GF-D8 (cell line): ENCODE measurements at places on chromosomes 13 and 19.

- DNase-seq: no peak
Observed at GRCh38 chr19:10206226-10206885, 11.6 kb upstream of the DNMT1 start.

DNA sequence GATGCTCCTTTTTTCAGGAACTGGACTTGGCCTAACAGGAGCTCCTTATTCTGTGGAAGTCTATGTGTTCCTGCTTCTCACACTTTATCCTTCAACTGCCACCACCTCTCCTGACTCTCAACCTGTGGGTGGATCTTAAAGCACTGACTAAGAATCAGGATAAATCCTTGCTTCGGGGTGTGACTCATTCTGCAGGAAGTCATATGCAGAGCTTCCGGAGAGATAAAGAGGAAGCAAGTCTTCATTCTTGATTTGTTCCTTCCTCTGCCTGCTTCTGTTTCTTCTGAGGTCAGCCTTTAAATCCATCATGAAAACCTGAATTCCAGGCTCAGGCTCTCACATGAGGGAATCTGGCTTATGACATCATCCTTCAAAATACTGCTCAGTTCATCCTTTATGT, 137.1 kb upstream of the ATXN8OS start:
- no peak for DNase-seq

DNA sequence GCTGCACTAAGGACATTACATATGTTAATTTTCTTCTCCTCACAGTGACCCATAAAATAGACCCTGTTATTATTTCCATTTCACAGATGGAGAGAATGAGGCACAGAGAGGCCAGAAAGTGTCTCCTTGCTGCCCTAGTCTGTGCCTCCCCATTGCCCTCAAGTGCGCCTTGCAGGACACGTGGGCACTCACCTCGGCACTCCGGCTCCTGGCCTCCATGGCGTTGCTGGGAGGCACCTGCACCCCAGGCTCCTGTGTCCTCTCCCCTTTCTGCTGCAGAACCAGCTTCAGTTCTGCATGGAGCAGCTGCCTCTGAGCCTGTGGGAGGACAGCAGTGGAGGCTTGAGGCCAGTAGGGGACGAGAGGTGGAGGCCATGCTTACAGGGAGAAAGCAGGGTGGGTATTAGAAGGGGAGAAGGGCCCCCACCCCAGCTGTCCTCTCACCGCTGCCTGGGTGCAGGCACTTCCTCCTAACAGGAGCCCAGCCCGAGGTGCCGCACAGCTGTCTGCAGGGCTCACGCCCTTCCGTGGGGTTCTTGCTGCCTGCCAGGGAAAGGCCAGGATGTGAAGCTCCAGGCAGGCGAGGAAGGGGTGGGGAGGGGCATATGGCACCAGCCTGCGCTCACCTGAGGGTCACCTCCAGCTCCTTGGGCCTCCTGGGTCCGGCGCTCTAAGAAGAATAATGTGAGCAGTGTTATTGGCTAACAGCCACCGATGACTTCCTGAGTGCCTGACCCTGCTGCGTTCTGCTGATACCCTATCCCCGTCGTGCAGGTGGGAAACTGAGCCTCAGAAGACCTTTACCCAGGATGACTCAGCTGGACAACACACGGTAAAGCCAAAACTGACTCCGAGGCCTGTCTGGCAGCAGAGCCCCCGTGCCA, 5.2 kb downstream of the PRX start:
- peak; percentile 4 for DNase-seq

DNA sequence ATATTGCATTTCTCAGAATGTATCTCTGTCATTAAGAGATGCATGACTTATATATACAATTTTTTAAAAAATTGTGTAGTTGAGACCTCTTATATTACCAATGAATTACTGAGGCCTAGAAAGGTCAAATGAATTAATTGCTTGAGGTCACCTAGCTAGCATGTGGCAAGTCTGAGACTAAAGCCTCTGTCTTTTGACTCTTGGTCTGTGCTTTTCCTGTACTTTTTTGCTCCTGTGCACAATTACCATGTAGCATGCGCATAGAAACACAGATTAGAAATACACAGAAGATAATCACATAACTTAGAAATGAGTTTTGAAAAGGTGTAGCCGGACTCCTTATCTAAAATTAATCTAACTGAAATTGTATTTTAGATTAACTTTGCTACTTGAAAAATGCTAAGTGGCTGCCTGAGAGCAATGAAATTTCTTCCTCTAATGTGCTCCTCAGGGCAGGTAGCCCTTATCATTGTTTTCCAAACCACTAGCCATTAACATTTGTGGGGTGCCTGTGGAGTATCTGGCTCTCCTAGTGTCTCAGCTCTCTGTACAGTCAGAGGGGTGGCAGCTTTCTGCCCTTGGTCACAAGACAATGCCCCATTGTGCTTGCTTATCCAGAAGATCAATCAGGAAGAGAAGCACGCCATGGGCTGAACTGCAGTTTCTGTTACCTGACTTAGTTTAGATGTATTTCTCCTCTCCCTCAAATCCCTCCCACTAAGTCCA, 119.6 kb downstream of the RFC3 start:
- no peak for DNase-seq

DNA sequence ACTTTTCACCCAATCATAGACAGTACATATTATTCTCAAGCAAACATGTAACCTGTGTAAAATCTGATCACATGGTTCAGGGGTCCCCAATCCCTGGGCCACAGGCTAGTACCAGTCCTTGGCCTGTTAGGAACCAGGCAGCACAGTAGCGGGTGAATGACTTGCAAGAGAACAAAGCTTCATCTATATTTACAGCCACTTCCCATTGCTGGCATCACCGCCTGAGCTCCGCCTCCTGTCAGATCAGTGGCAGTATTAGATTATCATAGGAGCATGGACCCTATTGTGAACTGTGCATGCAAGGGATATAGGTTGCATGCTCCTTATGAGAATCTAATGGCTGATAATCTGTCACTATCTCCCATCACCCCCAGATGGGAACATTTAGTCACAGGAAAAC, 133.1 kb downstream of the MAB21L1 start:
- DNase-seq: no peak

GRCh38 chr19:389255-389934, 19.6 kb downstream of the C2CD4C start:
- DNase-seq: no peak

GRCh38 chr13:36862002-36862685, 43.1 kb downstream of the RFXAP start:
- no peak for DNase-seq

DNA sequence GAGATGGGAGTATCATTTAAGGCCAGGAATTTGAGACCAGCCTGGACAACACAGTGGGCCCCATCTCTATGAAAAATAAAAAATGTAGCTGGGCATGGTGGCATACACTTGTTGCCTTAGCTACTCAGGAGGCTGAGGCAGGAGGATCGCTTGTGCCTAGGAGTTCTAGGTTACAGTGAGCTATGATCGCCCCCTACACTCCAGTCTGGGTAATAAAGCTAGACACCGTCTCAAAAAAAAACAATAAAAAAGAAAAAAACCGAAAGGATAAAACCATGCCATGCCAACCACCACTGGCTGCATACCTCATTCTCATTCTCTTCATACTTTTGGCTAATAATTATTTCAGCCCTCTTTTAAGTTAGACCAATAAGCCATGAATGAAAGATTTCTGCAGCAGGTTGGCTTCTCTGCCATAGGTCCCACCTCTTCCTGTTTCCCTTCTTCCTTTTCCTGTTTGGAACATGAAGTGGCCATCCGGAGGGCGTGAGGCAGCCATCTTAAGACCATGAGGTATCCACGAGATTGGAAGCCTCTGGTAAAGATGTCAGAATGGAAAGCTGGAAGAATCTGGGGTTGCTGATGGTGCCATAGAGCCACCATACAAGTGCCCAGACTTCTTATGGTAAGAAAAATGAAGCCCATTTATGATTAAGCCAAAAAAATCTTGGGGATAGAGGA, 171.3 kb downstream of the CACNA1A start:
- DNase-seq: no peak

DNA sequence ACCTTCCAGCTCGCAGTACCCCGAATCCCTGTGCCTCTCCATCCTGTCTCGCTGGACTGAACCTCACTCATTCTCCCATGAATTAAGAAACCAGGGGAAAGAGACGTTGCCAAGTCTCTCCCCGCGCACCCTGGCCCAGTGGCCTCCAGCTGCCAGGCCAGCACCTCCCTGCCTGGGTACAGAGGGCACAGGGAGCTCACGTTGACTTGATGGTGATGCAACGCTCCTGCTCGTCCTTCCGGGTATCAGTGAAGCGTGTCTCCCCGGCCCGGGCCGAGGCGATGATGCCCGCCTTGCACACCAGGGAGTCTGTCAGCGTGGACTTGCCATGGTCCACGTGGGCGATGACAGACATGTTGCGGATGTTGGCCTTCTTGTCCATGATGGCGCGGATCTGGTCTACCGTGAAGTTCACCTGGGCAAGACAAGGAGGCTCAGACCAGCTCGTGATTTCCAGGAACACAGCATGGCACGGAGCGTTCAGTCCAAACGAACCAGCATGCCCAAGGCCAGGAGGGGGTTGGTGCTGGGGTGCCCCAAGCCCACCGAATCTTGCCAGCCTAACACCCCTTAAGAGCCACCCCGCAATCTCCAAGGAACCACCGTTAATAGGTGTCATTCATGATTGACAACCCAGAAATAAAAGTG, 1.2 kb downstream of the EEF2 start:
- DNase-seq: peak; percentile 17

DNA sequence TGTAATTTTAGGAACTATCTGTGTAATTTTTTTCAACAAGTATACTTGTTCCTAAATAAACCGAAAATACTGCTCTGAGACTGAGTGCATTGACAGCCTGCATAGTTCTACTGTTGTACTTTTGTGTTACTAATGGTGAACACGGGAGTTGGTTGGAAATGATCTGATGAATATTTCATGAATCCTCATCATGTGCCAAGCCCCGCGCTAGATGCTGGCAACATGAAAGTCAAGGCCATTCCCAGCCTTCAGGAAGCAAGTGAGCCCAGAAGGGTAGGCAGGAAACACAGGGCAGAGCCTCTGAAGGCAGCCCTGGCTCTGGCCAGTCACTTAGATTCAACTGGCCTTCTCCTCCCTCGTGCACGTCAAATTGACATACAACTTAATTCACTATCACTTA, 106.1 kb downstream of the ABCC4 start:
- DNase-seq: no peak
